ENCODE measurements at places on chromosomes 1 and 21. TPM values are rescaled to one million over a fixed set of nuclear protein-coding genes. Genes with fewer than 3 reads are reported as not detected.

GRCh38 chr1:24858277-24858676 is 71.8 kb downstream of the RUNX3 start:
- no peak for DNase-seq

DNA sequence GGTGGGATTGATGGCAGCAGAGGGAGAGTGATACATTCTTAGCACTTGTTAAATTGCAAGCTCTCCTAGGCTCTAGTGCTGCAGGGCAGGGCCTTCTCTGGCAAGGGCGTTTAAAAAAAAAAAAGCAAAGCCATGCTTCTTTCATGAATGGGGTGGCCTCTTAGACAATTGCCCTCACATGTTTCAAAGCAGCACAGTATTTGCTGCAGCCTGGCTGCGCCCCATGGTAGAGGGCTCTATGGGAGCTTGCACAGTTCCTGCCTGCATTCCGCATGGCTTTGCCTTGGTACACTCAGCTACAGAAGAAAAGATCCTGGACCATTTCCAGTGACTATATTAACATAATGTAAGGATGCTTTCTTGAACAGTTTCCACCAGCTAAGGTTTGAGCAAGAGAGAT is 267.2 kb downstream of the ZNF648 start:
- no peak for DNase-seq

DNA sequence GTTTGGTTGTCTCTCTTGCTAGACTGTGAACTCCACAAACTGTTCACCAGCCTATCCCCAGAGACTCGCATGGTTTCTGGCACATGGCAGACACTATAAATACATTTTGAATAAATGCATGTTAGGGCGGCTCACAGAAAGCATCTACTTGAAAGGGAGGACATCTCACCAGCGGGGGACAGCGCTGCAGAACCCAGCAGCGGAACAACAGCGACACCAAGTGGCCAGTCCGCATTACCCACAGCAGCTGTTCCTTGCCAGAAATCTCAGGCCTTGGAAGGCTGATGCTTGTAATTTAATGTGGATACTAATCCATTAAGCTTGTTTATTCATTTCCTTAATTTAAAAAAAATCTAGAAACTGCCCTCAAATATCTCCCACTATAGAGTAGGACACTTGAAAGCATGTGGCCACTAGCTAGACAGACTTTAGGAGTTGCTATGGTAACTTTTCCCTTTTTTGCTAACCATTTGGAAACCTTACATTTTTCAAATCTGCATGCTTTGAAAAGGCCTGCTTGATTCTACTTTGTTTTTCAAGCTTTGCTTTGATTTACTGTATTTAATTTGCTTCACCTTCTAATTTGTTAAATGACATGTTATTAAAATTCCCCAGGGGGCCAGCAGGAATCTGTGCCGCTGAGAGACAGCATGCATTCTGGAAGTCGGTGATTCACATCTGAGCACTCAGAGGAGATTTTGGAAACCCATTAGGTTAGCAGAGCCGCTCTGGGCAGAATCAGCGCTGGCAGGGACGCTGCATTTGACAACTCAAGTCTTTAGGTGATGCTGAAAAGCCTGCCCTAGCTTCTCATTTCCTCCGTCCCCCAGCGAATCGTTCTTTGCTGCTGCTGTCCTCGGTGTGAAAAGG is 63.5 kb upstream of the SSX2IP start:
- DNase-seq: peak; percentile 76

GRCh38 chr1:54153535-54154439 is 987 bp upstream of the CDCP2 start:
- DNase-seq: no peak

DNA sequence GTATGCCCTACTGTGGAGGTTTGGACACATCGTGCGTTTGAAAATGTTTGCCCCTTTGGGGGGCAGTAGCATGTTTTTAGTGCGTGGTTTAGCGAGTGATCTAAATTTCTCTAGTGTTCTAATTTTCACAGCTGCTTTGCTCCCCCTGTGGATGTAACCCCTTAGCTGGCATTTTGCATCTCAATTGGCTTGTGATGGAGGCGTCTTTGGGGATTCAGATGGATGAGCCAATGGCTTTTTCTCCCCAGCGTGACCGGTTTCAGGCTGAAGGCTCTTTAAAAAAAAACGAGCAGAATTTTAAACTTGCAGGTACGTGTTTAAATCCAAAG is 836 bp downstream of the CDC7 start:
- DNase-seq: peak; percentile 63

- no peak for DNase-seq
These were observed at the start of gene STUM for GRCh38 chr1:226548256-226549093. TSS of gene STUM (plus strand) at chr1:226548764. CDS start at chr1:226548905, 141 bp downstream.

GRCh38 chr1:186191511-186191910 is 183.5 kb downstream of the TPR start:
- DNase-seq: no peak

DNA sequence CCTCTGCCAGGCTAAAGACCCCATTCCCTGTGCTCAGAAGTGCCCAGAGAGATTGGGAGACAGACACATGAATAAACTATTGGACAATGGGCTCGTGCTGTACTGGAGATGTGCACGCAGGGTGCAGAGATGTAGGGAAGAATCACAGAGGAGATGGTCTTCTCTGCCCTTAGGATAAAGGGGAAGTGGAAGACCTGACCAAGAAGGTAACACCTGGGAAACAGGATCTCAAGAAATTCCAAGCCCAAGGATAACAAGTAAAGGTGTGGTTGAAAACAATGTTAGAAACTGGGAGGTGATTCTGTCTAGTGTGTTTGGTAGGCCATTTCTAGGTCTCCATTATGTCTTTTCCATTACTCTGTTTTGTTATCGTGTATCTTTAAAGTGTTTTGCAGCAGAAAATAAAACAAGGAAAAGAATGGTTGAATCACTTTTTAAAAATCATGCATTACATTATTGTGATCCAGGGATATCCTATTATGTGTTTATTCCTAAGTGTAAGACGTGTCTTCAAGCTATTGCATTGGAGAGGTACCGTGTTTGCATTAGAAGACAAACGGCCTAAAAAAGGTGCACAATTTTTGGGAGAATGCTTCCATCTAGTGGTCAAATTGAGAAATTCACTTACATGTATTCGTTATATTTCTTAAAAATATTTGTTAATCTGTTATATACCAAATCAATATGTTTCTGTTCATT is 40.8 kb upstream of the KCTD3 start:
- no peak for DNase-seq

GRCh38 chr1:28761189-28761588 is 24.4 kb downstream of the YTHDF2 start:
- DNase-seq: no peak

DNA sequence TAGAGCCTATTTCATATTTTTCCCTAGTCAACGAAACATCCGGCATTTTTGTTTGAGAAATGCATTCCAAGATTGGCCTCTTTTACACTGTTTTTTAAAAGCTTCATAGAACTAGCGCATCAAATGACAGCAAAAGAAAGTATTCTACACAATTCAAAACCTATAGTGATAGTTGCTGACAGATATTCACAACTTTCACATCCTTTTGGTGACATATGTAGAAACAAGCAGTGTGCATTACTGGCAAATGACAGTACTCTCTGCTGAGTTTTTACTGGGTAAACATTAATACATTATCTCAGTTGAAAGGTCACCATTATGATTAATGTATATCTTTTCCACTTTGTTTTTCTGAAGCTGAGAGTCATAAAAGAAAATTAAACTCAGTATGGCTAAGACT is 135.4 kb upstream of the RGS18 start:
- DNase-seq: no peak

GRCh38 chr1:18012686-18013085 is 94.9 kb upstream of the IGSF21 start:
- DNase-seq: no peak

GRCh38 chr1:238892612-238893011 is 493.8 kb upstream of the CHRM3 start:
- DNase-seq: no peak

DNA sequence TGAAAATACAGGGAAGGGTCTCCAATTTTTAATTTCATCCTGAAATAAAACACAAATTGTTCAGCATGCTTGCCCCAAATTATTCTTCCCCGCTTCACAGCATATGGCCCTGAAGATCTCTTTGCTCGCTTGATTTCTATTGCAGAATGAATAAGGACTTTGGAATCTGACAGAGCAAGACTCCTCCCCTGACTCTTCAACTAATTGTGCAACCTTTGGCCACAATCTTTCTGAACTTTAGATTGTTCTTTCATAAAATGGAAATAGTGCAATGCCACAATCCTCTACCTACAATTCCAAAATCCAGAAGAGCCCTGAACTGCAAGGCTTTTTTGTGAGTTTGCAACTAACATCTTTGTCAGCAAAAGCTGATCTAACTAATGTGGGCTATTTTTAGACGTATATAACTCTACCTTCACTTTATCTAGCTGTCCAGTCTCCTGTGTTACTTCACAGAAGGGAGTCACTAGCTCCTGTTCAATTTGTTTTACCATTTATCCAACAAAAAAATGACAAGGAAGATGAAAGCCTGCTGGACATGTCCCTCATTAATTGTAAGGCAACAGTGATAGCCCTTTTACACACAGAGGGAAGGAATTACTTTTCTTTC is 13.4 kb downstream of the RNASEL start:
- DNase-seq: peak; percentile 29

DNA sequence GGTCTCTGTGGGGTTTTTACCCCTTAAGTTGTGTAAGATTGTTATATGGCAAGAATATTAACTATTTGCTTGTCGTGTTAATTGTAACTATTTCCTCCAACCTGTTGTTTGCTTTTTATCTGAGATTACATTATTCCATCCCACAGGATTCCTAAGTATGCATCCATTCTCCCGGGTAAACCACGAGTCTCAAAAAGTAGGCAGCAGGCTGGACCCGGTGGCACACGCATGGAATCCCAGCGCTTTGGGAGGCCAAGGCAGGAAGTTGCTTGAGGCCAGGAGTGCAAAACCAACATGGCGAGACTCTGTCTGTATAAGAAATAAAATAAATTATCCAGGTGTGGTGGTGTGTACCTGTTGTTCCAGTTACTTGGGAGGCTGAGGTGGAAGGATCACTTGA is 12.6 kb upstream of the RSPO1 start:
- no peak for DNase-seq

The CYB5RL gene
- 10.5 TPM for polyA plus RNA-seq

GRCh38 chr1:20658166-20658915 is 2.8 kb downstream of the DDOST start:
- DNase-seq: no peak

DNA sequence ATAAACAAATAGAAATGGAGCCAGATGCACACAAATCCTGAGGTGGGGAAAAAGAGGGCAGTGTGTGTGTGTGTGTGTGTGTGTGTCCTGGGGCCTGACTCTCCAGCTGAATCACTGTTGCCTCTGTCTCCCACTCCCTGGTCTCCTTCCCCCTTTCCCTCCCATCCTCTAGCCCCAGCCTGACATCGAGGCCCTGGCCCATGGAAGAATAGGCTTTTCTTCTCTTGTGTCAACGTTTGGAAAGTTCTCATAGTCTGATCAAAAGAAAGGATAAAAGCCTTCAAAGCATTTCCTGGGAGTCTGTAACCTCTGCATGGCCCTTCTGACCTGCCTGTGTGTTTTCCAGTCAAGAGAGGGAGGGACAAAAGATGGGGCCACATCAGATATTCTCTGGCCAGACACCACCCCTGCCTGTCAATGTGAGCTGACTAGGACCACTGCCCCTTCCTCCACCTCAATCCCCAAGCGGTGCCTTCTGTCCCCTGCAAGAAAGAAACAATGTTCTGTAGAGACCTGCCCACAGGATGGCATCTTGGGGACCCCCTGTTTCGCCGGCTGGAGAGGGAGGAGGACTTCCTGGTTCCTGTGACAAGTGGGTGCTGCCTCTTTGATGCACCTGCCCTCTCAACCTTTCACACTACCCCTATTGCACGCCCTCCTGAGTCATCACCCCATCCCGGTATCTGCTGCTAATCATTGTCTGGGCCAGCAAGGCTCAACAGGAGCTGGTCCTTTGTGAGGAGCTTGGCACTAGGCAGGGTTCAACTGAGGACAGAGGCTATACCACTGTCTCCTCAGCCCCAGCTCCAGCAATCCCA is 16.2 kb downstream of the KCNJ10 start:
- DNase-seq: no peak

DNA sequence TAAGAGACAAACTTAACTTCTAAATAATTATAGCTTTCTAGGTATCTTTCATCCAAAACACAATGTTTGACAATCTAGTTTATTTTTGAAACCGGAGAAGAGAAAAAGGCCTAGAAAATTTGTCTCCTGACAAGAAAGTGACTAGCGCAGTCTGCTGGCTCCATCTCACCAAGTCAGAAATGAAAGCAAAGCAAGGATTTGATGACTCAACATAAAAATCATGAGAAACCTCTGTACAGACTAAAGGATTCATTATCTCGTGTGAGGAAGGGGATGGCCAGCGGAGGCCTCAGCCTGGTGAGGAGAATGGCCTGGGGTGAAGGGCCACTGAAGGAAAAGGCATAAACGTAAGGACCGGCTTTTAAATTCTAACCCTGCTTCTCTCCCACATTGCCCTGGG is 20.0 kb upstream of the TSNAX start:
- no peak for DNase-seq

The EPS15 gene
- 38.0 TPM for polyA plus RNA-seq

The MFSD2A gene
- 2.5 TPM for polyA plus RNA-seq

The LCA5L gene
- 3.9 TPM for polyA plus RNA-seq

The PCP4 gene
- 13.7 TPM for polyA plus RNA-seq

The AIRE gene
- polyA plus RNA-seq: 0.80 TPM

- no peak for DNase-seq
These were observed 51.1 kb downstream of the SLC16A1 start for GRCh38 chr1:112904831-112905261.

The OVAAL gene
- not detected for polyA plus RNA-seq

GRCh38 chr1:214898718-214899117 is 183.8 kb upstream of the KCNK2 start:
- DNase-seq: no peak

GRCh38 chr21:32978331-32979270 is 47.1 kb upstream of the OLIG2 start:
- DNase-seq: no peak

DNA sequence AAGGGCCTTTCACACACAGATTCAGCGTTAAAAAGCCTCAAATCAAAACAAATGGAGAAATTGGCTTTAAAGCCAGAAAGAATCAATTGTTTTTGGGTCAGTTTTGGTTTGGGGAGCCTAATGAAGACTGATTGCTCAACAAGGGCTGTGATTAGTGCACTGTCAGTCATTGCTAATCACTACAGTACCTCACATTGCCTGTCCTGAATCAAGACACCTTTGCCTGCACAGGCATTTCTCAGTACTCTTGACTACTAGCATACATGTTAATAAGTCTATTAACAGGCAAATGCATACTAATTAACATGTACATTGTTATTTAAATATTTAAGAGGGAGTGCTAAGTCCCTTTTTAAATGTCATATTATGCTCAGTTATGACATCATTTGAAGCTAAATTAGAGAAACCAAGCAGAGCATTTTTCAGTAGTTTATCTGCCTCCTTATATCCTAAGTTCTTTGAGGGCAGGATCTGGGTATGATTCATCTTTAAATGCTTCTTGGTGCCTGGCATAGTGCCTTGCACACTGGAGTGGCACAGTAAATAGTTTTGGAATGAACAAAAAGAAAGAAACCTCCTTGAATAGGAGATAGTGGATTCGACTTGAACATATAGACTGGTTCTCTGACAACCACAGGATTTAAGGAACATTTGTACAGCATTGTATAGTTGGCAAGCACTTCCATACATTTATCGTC is 25.8 kb upstream of the CCN1 start:
- no peak for DNase-seq

Measured in renal cortex interstitium (tissue), 15 donors.